ENCODE measurements at places on chromosomes 2 and 18.

GRCh38 chr2:218290316-218291261 is 1.7 kb downstream of the TMBIM1 start:
- no peak for DNase-seq

DNA sequence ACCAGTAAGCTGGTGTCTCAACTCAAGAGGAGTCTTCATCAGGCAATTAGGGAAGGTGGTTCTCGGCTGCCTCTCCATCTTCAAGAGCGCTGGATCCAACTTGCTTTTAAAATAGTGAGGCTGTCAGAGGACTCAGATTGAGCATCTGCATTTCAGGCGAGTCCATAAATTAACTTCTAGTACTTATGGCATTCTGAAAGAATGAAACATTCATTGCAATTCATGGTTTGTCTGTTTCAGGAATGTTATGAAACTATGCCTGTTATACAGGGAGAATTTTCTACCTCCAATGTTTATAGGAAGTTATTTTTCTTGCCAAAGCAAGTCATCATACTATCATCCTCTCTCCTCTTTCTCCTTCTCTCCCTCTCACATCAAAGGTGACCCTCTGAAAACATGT is 883.2 kb downstream of the SLC4A3 start:
- no peak for DNase-seq

- DNase-seq = no peak
These were observed 76.8 kb downstream of the ALPK2 start for GRCh38 chr18:58552057-58552461.

GRCh38 chr2:55011831-55012671 is 38.2 kb downstream of the RTN4 start:
- DNase-seq = no peak

- DNase-seq = no peak
These were observed 449.1 kb downstream of the PIK3C3 start for GRCh38 chr18:42404151-42404550.

GRCh38 chr18:49608366-49609255 is 46.8 kb downstream of the LIPG start:
- no peak for DNase-seq

DNA sequence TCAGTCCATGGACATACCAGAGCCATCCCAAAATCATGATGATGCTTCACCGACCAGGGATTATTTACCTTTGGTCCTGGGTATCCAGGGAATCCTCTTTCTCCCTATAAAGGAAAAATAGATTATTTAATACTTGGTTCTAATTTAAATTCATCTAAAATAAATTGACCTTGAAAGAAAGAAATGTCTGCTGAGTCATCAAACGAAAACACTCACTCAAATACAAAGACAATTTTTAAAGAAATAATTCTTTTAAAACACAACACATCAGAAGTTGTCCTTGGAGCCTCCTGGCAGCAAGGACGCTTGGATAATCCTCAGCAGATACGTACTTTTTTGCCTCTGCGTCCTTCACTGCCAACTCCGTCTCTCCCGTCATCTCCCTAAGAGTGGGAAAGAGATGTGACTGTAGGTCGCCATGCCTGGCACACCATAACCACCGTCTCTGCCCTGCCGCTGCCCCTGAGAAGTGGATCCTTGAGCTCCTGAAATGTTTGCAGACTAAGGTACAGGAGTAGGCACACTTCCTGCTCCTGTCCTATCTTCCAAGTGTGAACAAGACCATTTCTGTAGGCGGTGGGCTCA is 65.6 kb downstream of the COL6A3 start:
- no peak for DNase-seq

GRCh38 chr2:42961385-42961811 is 169.0 kb upstream of the HAAO start:
- no peak for DNase-seq

- no peak for DNase-seq
These were observed 56.4 kb upstream of the CYTIP start for GRCh38 chr2:157500334-157500733.

DNA sequence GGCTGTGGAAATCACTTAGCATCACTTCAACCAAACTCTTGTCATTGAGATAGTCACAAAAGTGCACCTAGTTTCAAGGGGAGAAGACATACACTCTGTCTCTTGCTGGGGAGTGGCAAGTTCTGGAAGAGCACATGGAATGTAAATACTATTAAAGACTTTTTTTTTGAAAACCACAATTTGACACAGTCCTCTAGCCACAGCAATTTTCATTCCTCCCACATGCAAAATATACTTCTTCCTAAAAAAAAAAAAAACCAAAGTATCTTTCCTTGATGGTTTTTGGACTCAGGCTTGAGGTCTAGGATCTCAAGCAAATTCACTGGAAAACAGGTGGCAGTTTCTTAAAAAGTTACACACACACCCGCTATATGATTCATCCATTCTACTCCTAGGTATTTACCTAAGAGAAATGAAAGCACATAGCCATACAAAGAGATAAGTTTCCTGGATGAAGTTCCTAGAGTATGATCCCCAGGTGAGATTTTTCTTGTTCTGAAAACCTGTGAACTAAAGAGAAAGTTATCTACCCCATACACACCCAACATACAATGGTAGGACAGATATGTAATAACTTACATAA is 295.8 kb downstream of the SP3 start:
- DNase-seq = no peak

DNA sequence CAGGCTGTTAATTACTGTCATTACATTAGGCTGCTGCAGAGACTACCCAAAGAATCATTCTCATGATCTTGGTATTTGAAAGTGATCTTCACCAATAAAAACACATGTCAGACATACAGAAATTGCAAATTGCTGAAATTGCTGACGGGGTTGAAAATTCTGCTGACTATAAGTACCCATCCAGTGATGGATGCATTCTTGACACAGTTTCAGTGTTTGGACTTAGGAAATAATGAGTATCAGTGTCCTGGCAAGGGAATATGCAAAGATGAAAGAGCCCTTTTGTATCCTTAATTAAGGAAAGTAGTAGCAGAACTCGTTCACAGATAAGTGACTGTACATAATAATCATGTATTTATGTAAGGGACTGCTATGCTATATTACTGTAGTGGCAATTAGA is 221.1 kb upstream of the ATP5MC3 start:
- no peak for DNase-seq

GRCh38 chr2:177042311-177042710 is 170.3 kb upstream of the HNRNPA3 start:
- DNase-seq = no peak

GRCh38 chr2:32522770-32523169 is 105.1 kb upstream of the TTC27 start:
- DNase-seq = no peak

DNA sequence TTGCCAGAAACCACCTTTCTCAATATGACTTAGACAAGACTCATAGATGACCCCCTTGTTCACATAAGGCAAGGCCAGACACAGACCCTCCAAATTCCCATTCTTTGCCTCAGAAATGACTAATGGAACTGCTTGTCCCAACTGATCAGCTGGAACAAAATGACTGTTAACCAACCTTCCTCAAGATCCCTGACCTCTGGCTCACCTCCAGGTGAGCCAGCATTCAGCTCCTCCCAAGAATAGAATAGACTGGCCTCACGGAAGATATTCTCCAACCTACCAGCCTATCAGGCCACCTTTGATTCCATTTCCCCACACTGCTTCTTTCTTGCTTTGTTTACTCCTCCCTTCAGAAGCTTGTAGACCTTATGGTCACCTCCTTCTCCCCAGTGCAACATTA is 195.7 kb upstream of the VWC2L start:
- DNase-seq = no peak

- DNase-seq = no peak
These were observed 17.5 kb downstream of the CYRIA start for GRCh38 chr2:16647992-16648617.

DNA sequence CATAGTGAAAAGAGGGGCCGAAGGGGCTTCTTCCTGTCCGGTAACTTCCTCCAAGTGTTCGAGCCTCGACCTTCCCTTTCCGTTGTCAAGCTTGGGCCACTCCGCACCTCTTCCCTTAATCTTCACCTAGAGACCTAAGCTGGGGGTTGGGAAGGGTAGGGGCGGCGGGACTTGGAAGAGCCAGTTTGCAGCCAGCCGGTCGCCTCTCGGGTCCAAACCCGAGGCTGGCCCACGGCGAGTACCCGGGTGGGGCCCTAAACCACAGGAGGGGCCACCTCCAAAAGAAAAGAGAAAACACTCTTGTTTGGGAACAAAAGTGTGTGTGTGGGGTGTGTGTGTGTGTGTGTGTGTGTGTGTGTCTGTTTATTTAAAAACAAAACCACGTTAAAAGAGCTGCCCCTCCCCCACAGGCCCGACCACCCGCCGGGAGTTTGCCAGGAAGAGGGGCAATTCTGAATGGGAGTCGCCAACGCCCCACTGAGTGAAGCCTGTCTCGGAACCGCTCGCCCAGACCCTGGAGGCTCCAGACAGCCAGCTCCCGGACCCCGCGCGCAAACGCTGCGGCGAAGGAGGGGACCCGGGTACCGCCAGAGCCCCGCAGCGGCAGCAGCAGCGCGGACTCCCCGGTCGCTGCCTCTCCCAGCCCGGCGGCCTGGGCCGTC is 488 bp upstream of the RHOB start:
- no peak for DNase-seq

DNA sequence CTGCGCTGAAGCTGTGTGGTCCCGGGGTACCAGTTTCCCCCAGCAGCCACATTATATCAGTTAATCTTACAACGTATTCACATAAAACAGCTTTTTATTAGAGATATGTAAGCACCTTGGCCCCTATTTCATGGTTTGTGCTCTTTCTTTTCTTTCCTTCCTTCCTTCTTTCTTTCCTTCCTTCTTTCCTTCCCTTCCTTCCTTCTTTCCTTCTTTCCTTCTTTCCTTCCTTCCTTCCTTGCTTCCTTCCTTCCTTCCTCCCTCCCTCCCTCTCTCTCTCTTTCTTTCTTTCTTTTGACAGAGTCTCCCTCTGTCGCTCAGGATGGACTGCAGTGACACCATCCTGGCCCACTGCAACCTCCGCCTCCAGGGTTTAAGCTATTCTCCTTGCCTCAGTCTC is 3.7 kb upstream of the METAP1D start:
- no peak for DNase-seq
